ENCODE measurements at places on chromosomes 2 and 18.

DNA sequence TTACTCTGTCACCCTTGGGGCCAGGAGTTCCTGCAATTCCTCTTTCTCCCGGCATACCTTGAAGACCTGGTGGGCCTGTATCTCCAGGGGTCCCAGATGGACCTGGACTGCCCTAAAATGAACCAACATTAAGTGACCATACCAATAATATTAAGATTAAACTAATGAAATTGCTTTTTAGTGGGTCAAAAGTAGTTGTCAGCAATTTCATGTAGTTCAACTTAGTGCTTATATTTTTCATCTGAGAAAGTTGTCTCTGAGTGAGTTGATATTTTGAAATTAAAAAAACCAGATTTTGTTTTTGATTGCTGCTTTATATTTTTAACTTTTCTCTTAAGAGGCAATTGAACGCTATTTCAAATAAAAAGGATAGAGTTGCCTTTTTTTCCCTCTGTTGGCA, 83.1 kb downstream of the COL3A1 start:
- no peak for DNase-seq

- DNase-seq: no peak
Observed at GRCh38 chr2:224524657-224525056, 60.5 kb downstream of the CUL3 start.

DNA sequence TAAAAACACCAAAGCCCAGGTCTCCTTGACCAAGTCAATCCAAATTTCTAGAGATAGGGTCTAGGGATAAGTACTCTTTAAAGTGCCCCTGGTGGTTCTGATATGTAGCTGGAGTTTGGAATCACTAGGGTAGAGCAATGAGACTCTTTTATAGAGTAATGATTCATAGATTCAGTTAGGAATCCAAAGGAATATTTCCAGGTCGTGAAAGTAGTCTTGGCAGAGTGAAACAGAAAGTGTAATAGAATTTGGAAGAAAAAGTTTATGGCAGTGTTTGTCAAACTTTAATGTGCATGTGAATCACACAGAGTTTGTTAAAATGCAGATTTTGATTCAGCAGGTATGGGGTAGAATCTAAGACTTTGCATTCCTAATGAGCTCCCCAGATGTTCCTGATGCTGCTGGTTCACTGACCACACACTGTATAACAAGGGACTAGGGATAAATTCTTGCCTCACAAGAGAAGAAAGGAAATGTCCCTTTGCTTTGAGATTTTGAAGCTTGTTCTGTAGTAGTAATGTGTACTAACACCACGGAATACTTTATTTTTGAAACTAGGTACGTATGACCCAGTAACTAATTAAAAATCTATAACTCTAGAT, 1.8 kb downstream of the UPP2 start:
- no peak for DNase-seq

DNA sequence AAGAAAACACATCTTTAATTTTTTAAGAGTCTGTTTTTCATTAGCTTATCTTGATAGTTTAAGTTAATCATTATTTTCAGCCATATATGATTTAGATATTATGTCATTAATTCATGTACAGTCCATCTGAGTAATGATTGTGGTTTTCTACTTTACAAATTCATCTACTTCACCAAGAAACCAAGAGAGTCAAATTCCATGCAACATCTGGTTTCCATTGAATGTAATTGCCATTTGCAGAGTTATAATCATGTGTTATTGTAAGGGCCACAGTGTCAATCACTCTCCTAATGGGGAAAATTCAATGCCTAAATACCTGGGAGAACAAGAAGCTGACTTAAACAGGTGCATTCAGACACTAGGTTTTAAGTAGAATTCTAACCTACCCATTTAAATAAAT, 217.2 kb upstream of the OSR1 start:
- no peak for DNase-seq

DNA sequence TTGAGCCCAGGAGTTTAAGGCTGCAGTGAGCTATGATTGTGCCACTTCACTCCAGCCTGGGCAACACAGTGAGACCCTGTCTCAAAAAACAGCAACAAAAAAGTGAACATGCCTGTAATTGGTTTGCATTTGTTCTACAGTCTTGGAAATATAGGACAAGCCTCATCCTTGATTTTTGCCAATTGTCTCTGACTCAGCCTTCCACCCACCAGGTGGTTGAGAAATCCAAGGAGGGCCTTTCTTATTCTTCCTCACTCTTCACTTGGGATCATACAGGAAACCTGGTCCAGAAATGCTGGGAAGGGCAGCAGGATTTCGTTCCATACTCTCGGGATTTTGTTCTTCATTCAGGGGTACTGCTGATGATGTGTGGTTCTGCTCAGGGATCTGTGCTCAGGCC, 94.6 kb downstream of the CDC42EP3 start:
- no peak for DNase-seq
